NCI-H146 (cell line): ENCODE measurements at places on chromosomes 1 and 21.

- DNase-seq: no peak
Observed at GRCh38 chr21:45114072-45114471, 39.7 kb downstream of the ADARB1 start.

- DNase-seq: no peak
Observed at GRCh38 chr1:185046668-185047067, 1.3 kb downstream of the RNF2 start.

DNA sequence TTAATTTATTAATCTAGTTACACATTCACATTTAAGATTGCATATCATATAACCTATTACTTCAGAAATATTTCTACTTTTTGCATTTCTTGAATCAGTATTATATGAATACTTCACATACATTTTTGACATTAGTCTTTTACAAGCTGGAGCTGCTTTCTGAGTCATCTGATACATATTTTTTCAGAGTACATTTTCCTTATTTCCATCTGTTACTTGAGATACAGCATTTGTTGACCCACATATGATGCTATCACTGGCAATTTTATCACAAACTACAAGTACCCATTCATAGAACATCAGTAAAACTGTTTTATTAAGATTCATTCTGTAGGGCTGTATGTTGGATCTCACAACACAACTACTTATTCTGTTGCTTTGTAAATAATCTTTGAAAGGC is 367.2 kb upstream of the ST6GALNAC5 start:
- no peak for DNase-seq

GRCh38 chr1:40479156-40479555 is 2.1 kb downstream of the ZFP69 start:
- no peak for DNase-seq

DNA sequence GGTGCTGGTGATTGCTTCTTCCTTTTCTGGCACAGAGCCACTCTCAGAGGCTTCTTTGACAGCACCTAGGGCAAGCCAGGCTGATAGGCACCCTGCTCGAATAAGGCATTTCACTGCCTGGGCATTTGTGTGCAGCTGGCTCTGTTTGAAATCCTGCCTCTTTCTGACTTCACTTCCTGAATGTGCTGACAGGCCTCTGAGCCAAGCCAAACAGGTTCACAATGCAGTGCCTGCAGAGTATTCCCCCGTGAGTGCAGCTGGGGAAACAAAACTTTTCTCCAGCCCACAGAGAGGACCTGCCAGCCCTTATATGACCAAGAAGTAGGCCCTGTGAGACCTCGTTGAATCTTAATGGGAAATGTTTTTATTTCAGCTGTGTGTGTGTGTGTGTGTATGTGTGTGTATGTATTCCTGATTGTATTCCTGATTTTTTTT is 10.4 kb downstream of the JUN start:
- DNase-seq: peak; percentile 74

DNA sequence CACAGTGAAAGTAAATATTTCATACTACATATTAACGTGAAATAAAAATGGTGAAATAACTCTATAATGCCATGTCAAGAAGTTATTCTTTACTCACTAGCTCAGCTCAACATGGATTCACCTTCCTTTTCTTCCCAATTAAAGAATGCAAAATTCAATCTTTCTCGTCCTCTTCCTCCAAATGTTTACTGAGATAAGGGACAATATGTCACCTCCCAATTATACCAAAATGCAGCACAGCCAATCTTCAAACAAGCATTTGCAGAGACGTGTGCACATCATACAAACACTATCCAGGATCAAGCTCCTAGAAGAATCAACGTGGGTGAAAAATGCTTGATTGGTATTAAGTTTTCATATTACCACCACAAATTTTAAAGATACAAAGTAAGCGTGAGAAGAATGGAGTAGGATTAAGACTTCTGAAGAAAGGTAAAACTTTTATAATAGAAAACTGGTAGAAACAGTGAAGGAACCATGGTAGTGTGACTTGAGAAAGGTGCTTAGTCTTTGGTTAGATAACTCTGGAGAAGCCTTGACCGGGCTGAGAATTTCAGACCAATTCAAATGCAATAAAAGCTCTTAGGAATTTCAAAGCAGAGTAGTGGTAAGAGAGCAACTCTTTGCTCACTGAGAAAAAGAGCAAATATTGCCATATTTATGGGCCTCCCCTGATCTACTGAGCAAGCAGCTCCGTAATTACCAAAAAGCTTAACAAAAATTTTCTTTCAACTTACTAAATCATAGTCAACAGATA is 7.2 kb downstream of the PTP4A2 start:
- DNase-seq: no peak

GRCh38 chr1:77375990-77376389 is 94.2 kb downstream of the AK5 start:
- no peak for DNase-seq
